CD4-positive, alpha-beta T cell treated with Interferon gamma for 1 hour (primary cell): ENCODE measurements at places on chromosomes 1 and 21.

- no peak for DNase-seq
Measured at GRCh38 chr21:35057428-35057827, 8.3 kb upstream of the RUNX1 start.

GRCh38 chr1:184260382-184260781 lies 126.4 kb upstream of the C1orf21 start:
- DNase-seq, result no peak

- no peak for DNase-seq
Measured at GRCh38 chr1:183306317-183307042, 111.7 kb downstream of the NMNAT2 start.

DNA sequence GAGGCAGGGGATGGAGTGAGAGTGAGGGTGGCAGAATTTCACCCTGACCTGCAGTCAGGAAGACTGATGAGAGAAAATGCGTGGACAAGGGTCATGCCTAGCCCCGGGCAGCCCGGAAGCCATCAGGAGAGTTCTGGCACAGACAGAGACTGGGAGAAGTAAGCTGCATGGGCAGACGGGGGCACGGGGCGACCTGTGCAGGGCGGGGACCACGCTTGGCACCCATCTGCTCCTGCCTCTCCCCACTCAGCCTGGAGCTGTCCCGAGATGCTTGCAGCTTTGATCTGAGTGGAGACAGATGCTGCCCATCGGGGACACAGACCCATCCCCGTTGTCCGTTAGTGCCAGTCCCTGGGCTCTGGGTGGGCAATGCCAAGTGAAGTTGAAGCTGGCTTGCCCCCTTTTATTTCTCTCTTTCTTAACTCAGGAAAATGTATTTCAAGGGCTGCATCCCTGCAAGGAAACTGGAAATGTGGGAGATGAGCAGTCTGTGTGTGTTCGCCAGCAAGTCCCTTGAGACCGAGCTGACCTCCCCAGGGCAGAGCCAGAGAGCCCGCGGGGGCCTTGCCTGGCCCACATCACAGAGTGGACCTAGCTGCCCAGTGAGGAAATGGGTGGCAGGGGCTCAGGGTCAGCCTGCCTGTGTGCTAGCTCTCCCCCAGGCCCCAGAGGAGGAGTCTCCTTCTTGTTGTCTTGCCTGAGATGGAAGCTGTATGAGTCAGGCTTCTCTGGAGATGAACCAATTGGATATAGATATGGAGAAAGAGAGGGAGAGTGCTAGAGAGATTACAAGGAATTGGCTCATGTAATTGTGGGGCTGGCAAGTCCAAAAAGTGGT lies 121.3 kb upstream of the C1orf174 start:
- no peak for DNase-seq

DNA sequence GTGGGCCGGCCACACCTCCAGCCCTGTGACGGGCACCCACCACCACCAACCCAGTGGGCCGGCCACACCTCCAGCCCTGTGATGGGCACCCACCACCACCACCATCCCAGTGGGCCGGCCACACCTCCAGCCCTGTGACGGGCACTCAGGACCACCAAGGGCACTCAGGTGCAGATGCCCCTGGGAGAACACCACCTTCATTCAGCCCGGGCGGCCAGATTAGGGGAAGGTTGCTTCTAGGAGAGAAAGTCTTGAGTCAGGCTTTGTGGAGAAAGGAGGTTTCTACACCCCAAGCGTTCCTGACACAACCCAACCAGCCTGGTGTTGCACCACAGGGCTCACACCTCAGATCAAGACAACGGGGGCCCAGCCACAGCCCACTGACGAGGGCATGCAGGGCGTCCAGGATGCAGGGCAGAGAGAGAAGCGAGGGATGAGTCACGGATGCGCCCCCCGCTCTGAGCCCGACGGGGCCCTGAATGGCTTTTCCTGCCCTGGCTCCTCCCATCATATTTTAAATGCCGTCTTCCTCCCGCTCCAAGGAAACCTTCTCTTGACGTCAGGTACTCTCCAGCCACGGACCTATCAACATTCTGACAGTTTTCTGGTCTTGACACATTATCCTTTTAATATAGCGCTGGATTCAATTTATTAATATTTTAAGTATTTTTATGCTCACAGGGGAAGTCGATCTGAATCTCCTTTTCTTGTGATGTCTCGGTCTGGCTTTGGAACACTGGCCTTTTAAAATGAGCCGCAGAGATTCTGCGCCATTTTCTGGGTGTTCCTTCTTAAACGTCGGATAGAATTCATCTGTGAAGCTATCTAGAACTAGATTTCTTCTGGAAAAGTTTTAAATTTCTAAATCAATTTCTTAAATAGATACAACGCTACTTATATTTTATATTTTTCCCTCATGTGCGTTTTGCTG lies 631 bp upstream of the SPATC1L start:
- peak; percentile 85 for DNase-seq

DNA sequence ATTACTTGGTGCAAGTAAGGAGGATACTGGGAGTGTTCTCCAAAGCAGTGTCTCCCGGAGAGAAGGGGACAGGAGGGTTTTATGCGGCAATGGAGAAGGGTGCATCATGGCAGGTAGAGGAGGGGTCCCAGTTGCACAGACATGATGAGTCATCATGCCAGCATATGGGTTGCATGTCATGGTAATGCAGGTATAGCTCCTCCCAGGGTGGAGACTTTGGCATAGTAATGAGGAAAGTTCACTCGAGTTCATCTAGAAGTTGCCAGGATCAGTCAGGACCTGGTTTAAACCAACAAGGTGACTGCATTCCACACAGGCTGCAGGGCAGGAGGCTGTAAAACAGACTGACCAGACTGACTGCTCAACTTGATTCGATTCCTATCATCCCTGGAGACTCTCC lies 355.7 kb upstream of the DUSP10 start:
- DNase-seq, result no peak

GRCh38 chr1:38418195-38419030 lies 371.8 kb upstream of the POU3F1 start:
- DNase-seq, result no peak

- DNase-seq, result no peak
Measured at GRCh38 chr1:179187735-179188471, 41.6 kb downstream of the ABL2 start.

DNA sequence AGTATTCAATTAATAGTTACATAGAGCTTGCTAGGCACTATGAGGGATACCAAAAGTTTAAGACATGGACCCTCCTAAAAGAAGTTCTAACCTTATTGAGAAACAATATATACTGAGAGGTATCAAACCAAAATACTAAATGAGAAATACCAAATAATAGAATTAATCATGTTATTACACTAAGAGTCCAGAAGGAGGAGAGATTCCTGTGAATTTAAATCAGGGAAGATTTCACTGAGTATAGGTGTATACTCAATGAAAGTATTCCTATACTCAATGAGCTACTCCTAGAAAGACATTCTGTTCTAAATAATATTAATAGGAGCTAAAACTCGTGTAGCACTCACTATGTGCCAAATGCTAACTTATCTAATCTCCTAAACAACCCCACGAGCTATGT lies 9.4 kb downstream of the CR1L start:
- DNase-seq, result no peak

DNA sequence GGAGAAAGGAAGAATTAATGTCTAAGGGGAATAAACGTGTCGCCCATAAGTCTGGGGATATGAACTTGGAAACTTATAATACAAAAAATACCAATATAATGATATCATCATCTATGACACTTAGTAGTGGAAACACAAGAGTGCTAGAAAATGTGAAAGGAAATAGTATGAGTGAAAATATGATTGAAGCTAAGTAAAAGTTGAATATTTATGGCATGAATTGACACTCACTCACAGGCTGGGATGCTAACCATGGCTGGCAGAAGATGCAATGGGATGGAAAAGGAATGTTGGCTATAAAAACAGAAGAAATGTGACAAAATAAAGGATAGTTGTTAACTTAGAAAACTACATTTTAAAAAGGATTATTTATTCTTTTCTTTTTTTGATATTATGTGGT lies 120.1 kb downstream of the XPR1 start:
- no peak for DNase-seq

GRCh38 chr1:179283992-179284391 lies 9.6 kb upstream of the SOAT1 start:
- no peak for DNase-seq

DNA sequence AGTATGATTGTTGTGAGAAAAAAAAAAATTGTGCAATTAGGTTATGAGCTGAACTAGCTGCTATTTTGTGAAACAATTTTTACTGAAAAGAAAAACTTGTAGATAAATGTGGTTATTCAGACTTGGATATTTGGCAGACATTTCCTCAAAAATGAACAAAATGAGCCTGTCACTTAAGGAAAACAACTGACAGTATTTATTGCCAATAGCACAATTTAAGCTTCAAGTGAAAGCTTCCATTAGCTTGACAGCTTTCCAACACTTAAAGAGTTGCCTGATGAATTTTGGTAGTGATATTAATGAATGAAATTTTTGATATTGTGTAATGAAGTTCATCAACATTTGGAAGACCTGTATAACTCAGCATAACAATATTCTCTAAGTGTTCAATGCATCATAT lies 116.1 kb upstream of the RGS1 start:
- DNase-seq, result no peak

DNA sequence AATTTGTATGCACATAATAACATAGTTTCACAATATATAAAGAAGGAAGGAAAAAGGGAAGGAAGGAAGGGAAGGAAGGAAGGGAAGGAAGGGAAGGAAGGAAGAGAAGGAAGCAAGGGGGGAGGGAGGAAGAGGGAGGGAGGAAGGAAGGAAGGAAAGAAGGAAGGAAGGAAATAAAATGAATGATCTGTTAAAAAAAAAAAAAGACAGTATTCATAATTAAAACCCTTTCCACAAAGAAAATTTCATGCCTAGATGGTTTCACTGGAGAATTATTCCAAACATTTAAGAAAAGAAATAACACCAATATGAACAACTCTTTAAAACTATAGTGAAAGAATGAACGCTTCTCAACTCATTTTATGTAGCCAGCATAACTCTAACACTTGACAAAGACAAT lies 44.8 kb downstream of the CDKN2C start:
- DNase-seq, result no peak

- no peak for DNase-seq
Measured at GRCh38 chr1:36096500-36097432, 8.1 kb downstream of the ADPRS start.

DNA sequence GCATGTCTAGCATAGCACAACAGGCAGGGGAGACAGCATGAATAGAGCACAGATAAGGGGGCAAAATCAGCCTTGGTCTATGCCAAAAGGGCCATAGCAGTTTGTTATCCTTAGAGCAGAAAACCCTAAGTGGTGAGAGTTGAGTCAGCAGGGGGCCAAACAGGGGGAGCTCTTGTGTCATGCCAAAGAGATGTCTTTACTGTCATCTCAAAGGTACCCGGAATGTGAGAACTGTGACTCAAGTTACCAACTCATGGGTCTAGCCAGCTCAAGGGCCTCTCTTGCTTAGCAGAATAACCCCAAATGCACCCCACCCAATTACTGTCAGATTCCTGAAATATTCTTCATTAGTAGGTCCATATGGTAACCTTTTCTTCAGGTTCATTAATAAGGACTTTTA lies 45.9 kb upstream of the NRDC start:
- DNase-seq, result no peak

DNA sequence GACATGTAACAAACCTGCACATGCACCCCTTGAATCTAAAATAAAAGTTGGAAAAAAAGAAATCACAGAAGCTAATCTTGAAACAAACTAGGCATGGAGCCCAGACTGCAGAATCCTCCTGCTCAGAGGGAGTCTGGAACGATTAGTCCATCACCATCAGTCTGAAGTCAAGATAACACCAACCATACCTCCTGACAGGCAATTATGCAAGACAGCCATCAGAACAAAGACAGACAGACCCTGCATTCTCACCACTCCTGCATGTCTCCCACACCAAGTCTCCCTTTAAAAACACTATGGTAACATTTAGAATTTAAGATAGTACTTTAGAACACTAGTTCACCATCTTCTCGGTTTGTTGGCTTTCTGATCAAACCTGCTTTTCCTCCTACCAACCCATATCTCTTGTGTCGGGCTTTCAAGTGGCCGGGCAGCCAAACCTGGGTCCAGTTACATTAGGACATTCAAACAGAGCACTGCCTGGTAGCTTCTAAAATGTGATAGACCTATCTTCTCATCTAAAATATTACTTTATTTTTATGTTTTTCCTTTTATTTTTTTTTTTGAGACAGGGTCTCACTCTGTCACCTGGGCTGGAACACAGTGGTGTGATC lies 10.1 kb downstream of the YARS1 start:
- DNase-seq, result no peak

GRCh38 chr1:9798236-9799130 lies 25.3 kb downstream of the CLSTN1 start:
- DNase-seq, result no peak

GRCh38 chr1:204455063-204455830 lies 39.4 kb downstream of the PIK3C2B start:
- DNase-seq, result no peak

GRCh38 chr1:95384567-95384966 lies 150.6 kb downstream of the RWDD3 start:
- DNase-seq, result no peak

- DNase-seq, result no peak
Measured at GRCh38 chr1:50611675-50612074, 188.4 kb upstream of the DMRTA2 start.

- DNase-seq, result no peak
Measured at GRCh38 chr1:49106445-49106844, 329.8 kb upstream of the BEND5 start.

DNA sequence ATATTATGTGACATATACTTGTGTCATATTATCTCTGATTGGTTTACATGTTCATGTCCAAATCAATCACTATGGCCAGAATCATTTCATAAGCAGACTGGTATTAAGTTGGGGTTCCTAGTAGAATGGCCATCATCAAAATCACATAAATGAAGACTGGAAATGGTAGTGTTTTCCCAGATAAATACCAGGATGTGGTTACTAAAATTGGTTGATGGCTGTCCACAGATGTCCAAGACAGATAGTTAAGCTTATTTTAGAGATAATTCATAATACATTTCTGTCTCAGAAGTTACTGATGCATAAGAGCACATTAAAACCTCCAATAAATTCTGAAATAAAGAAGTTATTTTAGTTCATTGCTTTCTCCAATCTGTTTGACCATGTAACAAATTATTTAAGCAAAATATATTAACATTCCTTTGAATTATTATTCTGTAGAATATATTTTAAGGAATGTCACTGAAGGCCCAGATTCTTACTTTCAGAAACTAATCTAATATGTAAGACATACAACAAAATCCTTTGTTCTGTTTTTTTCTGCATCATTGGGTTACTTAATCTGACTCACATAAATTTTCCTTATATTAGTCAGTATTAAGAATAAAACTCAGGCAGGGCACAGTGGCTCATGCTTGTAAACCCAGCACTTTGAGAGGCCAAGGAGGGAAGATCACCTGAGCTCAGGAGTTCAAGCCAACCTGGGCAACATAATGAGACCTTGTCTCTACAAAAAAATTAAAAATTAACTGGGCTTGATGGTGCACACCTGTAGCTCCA lies 483.9 kb downstream of the PTPRC start:
- no peak for DNase-seq

- no peak for DNase-seq
Measured at GRCh38 chr1:156486421-156487344, 13.9 kb downstream of the MEF2D start.

DNA sequence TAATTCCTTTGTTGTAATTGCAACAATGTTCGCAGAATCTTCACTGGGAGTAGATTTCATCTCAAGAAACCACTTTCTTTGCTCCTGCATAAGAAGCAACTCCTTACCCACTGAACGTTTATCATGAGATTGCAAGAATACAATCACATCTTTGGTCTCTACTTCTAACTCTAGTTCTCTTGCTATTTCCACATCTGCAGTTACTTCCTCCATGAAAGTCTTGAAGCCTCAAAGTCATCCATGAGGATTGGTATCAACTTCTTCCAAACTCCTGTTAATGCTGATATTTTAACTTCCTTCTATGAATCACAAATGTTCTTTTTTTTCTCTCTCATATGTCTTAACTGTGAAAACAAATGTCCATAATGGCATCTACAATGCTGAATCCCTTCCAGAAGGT lies 118.6 kb upstream of the RAB4A start:
- DNase-seq, result no peak
